ENCODE measurements at places on chromosomes 1 and 21. TPM values are rescaled to one million over a fixed set of nuclear protein-coding genes. Genes with fewer than 3 reads are reported as not detected.
A peak's percentile ranks its signal among the peaks of the same experiment; 100 is the strongest.

DNA sequence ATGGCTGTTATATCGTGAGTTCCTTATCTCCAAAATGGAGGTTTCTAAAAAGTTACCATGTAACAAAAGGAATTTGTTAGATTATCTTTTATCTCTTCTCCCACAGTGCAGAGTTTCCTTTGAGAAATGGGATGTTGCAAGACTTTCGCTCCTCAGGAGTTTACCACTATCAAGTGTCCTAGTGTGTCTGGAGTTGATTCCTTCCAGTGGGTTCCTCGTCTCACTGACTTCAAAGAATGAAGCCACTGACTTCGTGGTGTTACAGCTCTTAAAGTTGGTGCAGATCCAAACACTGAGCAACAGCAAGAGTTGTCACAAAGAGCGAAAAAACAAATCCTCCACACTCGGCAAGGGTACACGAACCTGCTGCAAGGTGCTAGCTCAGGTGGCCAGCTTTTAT is 37.0 kb downstream of the SPAG17 start:
- DNase-seq: peak; percentile 45

- no peak for DNase-seq
Observed at GRCh38 chr1:211259638-211260126, 516 bp downstream of the RCOR3 start.

DNA sequence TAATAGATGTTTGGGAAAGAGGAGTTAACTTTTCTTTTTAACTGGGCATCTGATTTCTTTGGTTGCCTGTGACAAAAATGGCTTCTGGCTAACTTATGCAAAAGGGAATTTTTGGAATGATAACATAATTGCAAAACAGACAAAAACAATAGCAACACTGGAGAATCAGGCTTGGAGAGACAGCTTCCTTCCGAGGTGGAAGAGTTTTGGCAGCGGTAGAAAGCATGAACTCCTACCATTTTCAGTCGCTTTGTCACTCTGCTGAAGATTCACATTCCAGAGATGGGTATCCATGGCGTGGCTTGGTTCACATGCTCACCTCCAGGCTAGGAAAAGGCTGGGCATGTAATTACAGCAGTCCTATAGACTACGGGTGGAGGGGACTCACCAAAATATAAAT is 17.2 kb upstream of the FGGY start:
- DNase-seq: no peak

GRCh38 chr1:25718732-25719131 is 81.3 kb upstream of the SELENON start:
- DNase-seq: no peak

DNA sequence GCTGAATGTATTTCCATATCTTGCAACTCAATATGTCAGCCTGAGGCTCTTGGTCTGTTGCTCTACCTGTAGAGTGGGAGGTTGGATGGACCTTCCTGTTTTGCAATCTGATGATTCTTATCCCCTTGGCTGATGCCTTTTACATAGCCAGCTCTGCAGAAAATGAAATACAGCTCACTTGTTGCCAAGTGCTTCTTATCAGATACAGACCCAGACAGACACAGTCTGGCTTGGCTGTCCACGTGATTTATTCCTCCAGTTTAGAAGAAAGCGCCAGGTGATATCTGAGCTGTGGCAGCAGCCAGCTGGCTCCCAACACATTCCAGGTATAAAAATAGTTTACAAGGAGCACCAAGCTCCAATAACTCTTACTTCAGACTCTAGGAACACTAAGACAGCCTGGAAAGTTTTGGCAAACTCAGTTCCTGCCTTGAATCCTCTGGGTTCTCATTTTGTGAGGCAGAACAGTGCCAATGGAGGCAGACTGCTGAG is 479.2 kb upstream of the USP24 start:
- peak; percentile 83 for DNase-seq

DNA sequence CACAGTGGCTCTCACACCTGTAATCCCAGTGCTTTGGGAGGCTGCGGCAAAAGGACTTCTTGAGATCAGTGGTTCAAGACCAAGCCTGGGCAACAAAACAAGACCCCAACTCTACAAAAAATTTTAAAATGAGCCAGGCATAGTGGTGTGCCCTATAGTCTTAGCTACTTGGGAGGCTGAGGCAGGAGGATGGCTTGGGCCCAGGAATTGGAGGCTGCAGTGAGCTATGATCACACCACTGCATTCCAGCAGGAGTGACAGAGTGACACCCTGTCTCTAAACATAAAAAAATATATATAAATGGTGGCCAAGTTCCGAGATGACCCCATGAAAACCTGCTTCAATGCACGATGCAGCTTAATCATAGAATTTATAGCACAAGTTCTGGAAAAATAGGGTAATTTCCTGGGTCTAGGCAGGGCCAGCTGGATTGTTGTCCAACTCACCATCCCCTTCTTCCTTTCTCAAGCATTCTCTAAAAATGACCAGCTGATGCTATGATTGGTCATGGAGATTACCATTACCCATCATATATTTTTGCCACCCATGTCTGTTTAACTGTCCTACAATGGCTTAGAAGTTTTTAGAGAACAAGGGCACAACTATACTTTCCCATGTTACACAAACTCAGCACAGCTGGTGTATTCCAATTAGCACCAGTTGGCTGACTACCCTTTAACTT is 5.3 kb upstream of the GNPAT start:
- no peak for DNase-seq

The FLVCR1 gene
- 9.3 TPM for total RNA-seq

The KRTAP22-2 gene
- total RNA-seq: not detected

The SH2D1B gene
- total RNA-seq: not detected

The HOOK1 gene
- total RNA-seq: 1.7 TPM

The KIF21B gene
- 5.6 TPM for total RNA-seq
